ENCODE measurements at places on chromosomes 3 and 15. TPM values are rescaled to one million over a fixed set of nuclear protein-coding genes. Genes with fewer than 3 reads are reported as not detected.

Gene LRRC31
- not detected for total RNA-seq

Gene SERPINI2
- total RNA-seq = not detected

Gene NR2E3
- not detected for total RNA-seq

Gene TLE3
- 72.0 TPM for total RNA-seq

Data from T-helper 2 cell treated with Interferon-gamma antibody and Interleukin-4, amounts not matched to agents 100 ng/mL and 5 ng/mL, for 36 hours (primary cell).